Hematopoietic multipotent progenitor cell treated with erythropoietin and hydrocortisone succinate and interleukin-3 and kit ligand, for 4 days (in vitro differentiated cells): ENCODE measurements at places on chromosomes 4 and X.

DNA sequence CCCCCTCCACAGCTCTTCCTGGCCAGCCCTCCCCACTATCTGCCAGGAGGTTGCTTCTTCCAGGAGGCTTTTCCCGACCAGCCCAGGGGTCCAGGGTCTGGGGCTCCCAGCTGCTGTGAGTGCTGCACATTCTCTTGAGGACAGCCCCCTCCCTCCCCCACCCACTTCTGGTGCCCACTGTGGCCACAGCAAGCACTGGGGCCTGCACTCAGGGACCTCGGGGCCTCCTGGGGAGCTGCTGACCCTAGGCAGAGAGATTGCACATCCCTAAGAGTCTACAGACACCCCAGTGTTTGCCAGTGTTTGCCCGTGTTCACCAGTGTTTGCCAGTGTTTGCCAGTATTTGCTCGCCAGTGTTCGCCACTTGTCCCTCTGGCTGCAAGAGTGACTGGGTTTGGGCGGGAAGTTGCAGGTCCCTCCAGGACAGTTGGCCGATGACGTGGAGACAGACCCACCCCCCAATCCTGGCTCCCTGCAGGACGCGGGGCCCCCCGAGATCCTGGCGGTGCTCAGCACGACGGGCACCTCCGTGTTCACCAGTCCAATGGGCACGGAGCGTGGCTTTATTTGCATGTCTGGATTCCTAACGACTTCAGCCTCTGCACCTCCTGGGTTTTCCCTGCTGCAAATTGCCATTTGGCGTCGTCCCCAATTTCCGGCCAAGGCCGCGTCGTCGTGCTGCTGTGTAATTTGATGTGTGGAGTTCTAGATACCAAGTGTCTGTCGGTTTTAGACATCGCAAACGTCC lies 87.5 kb upstream of the NKX1-1 start:
- DNase-seq, result no peak

- peak; percentile 56 for DNase-seq
Measured at GRCh38 chr4:141464366-141464765, 172.0 kb upstream of the IL15 start.

- DNase-seq, result peak; percentile 12
Measured at GRCh38 chr4:138492176-138492575, 250.0 kb upstream of the SLC7A11 start.

DNA sequence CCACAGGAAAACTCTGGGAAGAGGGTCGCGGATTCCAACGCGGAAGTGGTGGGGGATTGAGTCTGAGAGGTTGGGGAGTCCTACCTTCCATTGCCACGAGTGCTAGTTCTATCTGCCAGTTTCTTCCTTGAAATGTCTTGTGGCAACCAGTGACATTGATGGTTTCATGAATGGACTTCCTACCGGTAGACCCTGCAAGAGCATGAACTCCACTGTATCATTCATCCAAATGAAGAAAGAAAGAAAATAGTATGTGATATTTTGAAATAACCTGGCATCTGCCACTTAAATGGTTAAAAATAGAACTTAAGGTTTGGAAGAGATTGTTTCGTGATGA lies 1.1 kb upstream of the SLC10A7 start:
- peak; percentile 67 for DNase-seq

- peak; percentile 81 for DNase-seq
Measured at GRCh38 chr4:43132010-43132582, 239.6 kb downstream of the GRXCR1 start.

- peak; percentile 78 for DNase-seq
Measured at GRCh38 chr4:174156239-174156826, 127.1 kb downstream of the FBXO8 start.

- no peak for DNase-seq
Measured at GRCh38 chrX:10875995-10876394, 235.1 kb upstream of the HCCS start.
